MM.1S (cell line): ENCODE measurements at places on chromosomes 5 and 9.

- DNase-seq: no peak
Measured at GRCh38 chr9:111301195-111301594, 28.8 kb downstream of the OR2K2 start.

- DNase-seq: no peak
Measured at GRCh38 chr5:143155455-143155854, 248.0 kb downstream of the NR3C1 start.

DNA sequence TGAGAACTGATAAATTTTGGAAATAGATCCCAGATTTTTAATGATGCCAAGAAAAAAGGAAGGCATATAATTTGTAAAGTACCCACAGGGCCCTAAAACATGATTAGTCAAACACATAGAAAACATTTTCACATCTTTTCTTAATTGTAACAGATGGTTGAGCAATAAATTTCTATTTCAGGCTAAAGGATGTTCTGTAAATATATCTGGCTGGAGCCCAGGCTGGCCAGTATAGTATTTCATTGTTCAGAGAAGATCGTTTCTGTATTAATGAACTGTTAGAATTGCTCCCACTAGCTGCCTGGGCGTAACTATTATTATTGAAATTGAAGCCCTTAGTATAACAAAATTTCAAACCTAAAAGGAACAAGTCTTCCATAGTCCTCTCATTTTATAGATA, 105.3 kb upstream of the SMC2 start:
- DNase-seq: no peak

DNA sequence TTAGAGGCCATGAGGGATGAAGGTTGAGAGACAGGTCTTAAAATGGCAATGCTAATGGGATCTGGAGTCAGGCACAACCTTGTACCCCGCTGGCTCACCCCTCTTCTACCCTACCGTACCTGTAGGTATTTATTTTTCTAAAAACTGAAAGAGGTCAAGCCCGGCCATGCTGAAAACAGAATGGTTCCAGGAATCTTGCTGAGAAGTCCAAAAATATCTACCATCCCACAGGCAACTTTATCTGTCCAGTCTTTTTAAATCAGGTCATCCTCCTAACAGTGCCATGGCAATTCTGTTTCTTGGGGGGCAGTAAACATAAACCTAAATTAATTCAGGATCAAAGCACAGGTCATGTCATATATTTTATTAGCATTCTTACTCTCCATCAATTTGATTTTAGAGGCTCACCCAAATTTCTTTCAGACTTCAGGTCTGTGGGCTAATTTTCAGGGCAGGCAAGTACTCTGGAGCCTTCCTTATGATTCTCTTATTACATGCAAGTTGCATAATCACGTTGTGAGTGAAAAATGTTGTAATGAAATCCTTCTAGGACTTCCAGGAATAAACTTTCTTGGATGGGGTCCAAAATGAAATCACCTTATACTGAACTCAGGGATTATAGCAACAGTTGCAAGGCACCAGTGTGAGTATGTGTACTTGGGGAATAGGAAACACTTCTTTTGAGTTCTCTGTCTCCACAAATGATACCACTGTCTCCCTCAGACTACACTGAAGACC, 102.7 kb upstream of the NREP start:
- no peak for DNase-seq

DNA sequence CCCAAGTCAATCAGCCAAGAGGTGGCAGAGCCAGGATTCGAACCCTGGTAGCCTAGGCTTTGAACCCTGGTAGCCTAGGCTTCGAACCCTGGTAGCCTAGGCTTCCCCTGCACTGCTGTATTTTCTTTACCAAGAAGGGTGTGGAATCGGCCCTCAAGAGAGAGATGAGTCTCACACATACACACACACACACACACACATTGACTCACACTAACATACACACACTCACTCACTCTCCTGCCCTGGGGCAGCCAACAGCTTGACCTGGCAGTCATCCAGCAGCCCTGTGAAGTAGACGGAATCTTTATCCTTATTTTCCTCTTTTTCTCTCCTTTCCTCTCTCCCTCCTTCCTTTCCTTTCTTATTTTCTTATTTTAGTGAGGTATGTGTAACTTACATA, 55.4 kb upstream of the RPL26L1 start:
- no peak for DNase-seq

DNA sequence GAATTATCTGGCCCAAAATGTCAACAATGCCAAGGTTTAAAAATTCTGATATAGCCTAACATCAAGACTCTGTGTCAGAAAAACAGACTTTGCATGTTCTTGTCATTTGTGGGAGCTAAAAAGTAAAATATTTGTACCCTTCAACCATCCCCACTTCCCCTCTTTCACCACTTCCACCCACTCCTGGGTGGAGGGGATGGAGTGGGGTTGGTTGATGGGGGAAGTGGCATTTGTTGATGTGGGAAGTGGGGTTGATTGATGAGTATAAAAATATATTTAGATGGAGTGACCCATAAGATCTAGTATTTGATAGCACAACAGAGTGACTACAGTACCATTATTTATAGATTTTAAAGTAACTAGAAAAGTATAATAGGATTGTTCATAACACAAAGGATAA, 55.0 kb upstream of the C9orf72 start:
- DNase-seq: no peak

DNA sequence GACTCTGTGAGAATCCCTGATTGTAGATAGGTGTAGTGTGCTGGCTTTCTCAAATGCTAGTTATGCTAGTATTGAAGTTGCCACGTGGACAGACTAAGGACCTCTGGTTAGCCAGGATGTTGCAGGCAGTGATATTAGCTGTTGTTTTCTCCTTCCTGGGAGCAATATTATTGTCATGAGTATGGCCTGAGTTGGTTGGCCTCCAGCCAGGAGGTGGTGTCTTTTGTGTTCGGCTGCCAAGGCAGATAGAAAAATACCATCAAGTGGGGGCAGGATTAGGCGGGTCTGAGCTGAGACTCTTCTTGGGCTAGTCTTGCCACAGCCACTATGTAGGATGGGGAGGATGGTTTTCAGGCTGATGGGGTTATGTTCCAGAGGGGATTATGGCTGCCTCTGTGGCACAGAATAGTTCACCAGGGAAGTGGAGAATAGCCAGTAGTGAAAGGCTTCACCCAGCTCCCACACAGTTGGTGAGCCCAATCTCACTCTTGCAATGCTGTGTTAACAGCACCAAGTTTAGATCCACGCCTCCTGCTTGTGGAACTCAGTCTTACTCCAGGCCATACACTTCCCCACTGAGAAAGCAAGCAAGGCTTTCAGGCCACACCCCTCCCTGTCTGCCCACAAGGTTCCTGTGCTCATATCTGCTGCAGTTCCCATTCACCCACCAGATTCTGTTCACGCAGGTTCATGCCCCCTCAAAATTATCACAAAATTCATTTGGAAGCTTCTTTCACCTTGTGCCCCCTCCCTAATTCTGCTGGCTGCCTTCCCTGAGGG, 31.2 kb downstream of the GHR start:
- DNase-seq: no peak

DNA sequence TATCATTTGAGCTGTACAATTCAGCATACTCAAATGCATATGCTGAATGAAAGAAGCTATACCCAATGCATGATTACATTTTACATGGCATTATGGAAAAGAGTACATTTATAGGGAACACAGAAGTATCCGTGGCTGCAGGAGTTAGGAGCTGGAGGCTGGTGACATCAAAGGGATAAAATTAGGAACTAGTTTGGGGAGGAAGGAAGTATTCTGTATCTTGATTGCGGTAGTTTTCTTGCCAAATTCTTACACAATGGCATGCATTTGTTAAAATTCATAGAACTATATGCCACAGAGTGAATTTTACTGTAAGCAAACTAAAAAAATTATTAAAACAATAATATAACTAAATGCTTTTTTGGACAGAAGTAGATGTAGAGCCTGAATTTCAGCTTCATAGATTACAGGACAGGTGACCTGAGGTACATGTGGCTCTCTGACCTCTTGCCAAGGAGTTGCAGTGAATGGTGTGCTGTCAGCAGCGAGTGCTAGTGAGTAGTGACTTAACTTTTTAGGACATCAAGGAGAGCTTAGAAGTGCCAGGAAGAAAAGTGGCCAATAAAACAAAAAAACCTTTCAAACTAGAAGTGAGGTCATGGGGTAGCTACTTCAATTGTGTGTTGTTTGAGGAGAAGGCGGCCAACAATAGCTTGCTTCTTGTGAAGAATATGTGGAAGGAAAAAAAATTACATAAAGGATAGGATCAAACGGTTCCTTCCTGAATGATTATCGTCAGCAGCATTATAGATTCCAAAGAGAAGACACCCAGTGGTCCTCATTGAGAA, 514.9 kb upstream of the CLINT1 start:
- no peak for DNase-seq

DNA sequence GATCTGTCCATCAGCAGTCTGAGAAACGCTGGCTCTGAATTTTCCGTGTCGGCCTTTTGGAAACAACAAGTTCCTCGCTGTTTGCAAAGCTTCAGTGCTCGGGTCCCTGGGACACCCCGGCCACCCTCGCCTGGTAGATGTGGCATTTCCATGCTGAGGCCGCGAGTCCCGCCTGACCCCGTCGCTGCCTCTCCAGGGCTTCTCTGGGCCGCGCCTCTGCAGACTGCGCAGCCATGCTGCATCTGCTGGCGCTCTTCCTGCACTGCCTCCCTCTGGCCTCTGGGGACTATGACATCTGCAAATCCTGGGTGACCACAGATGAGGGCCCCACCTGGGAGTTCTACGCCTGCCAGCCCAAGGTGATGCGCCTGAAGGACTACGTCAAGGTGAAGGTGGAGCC, 4.7 kb downstream of the NTNG2 start:
- DNase-seq: peak; percentile 10

- DNase-seq: peak; percentile 8
Measured at GRCh38 chr5:131595088-131596033, 39.7 kb downstream of the RAPGEF6 start.

- no peak for DNase-seq
Measured at GRCh38 chr9:105074491-105074890, 146.5 kb upstream of the ABCA1 start.

GRCh38 chr5:143738417-143739401, 73.3 kb upstream of the HMHB1 start:
- no peak for DNase-seq

DNA sequence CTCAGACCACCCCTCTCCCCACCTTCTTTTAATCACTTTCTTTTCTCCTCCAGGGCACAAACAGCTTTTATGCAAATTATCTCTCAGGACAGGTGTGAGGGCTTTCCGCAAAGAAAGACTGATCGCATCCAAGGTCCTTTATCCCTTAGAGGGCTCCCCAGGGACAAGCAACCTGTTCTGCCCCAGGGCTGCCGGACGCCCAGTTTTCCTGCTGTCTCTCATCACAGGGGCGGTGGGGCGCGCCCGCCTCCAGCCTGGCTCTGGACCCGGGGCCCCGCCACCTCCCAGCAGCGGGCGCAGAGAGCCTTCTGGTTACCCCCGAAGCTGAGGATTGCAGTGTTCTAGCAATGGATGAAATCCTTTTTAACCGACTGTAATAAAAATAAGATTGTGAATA, 266.1 kb downstream of the CWC27 start:
- no peak for DNase-seq

- DNase-seq: no peak
Measured at GRCh38 chr5:152631221-152631620, 226.1 kb upstream of the NMUR2 start.

DNA sequence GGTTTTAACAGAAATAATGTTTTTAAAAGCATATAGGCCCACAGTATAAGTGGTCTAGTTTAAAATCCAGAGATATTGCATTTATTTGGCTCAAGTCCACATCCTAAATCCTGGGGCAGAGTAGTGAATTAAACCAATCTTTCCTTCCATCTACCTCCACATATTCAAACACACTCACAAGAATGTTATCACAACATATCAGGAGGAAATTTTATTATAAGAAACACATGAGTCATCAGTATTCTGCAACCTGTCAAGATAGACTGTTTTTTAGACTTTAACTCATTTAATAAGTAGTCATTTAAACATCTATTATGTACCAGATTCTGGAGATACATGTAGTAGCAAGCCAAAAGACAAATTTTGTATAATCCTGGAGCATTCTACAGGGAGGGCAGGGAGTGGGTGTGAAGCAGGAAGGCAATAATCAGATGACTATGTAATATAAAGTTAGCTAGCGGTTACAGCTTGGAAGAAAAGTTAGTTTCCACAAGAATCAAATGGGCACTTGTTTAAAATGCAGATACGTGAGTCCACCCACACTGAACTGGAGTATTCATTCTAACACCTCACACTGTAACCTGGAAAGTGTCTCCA, 187.3 kb upstream of the PIK3R1 start:
- DNase-seq: no peak

GRCh38 chr9:98373609-98374008, 118.2 kb upstream of the TBC1D2 start:
- DNase-seq: no peak

GRCh38 chr9:133468777-133469421, 9.1 kb downstream of the CACFD1 start:
- no peak for DNase-seq

GRCh38 chr5:132291026-132291425, 3.2 kb upstream of the SLC22A4 start:
- DNase-seq: peak; percentile 67

DNA sequence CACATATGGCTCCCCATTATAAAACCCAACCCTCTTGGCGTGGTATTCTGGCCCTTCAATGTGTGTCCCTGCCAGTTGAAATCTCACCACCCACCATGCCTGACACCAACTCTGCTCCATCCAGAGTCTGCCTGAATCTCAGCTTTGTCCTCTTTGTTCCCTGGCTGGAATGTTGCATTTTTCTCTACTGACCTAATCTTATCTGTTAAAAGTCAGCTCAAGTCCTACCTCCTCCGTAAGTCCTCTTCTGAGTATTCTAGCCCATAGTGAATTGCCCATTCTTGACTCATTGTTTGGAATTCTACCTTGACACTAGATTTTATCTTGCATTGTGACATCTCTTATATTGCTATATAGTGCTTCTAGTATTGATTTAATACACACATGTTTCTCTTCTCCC, 207.1 kb upstream of the VLDLR start:
- no peak for DNase-seq

DNA sequence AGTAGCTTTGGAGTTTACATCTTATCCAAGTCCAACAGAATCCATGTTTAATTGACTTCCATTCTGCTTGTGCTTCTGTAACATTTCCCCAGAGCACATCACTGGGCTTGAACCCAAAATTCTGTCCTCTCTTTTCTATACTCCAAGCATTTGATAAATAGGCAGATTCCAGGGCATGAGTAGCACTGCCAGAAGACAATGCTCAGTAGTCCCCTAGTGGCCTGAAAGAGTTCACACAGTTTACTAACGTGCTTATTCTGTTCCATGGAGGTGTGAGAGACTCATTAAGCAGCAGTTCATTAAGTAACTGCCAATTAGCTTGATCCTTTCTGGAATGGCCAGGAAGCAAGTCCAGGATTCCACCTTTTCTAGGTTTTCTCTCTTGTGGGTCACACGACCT, 9.4 kb upstream of the GABRA6 start:
- DNase-seq: peak; percentile 43
